ENCODE measurements at places on chromosomes 6 and 20.

- peak; percentile 34 for DNase-seq
Measured at GRCh38 chr6:68958327-68958726, 323.2 kb downstream of the ADGRB3 start.

- no peak for DNase-seq
Measured at GRCh38 chr6:122692807-122693580, 82.8 kb downstream of the PKIB start.

DNA sequence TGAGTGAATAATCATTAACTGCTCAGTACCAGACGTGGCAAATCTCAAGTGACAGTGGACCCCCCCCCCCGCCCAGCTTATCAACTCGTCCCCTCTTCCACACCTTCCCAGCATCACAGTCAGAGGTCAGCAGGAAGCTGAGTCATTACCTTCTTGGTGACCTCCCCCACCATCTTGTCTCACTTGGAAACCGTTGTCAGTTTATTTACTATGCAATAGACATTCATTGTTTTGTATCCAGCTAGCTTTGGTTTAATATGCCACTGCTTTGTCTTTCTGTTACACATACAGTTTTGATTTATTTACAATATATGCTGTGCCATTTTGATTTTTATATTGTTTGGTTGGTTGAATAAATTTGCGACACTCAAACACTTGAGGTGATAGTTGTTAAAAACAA, 158.1 kb downstream of the QKI start:
- no peak for DNase-seq

DNA sequence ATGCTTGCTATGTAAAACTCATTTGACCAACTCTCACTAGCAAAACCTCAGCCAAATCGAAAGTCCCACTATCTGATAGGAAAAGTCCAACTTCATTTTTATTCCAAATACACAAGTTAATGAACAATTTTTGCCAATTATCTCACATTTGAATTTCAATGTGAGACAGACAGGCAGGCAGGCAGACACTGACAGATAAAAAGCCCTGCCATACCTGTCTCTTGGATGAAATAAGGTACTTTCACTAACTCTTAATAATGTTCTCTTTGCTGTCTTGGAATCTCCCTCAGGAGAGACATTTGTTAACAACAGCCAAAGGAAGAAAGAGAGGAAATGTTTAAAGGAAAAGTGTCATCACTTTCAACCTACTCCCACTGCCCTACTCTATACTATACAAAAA, 82.0 kb downstream of the RNGTT start:
- DNase-seq = no peak

GRCh38 chr20:63431944-63432343, 40.5 kb downstream of the KCNQ2 start:
- DNase-seq = no peak

DNA sequence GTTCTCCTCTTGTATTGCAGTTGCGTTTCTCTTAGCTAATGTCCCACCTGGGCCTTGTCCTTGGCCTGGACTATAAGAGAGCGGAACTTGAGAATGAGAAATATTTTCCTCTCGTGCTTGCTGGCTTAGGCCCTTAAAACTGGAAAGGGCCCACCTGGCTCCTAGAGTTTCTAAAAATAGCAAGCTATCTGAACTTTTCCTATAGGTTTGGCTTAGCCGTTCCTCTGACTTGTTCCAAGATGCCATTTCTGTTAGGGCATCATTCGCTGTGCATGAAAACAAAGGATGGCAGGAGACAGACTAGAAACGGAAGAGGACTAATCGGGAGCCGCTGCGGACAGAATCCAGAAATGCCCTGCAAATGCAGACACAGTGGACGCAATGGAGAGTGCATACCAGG, 4.5 kb downstream of the RIPOR3 start:
- no peak for DNase-seq

DNA sequence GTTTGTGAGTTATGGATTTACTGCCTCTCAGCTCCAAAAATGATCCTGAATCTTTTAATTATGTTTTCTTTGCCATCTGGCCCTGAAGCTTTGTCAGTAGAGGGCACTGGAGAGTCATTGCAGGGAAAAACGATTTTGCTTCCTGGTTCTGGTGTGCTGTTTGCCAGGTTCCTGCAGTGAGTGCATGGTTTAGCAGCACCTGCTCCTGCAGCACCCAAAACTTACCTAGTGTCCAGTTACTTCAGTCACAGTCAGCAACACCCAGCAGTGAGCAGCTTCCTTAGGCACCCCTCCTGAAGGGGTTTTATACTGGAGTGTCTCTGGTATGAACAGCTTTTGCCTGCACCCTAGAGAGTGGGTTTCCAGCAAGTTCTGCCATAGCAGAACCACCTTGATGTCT, 6.0 kb upstream of the TRIM26 start:
- peak; percentile 64 for DNase-seq

- no peak for DNase-seq
Measured at GRCh38 chr20:52981051-52981450, 8.9 kb downstream of the TSHZ2 start.

GRCh38 chr20:11156922-11157321, 483.1 kb upstream of the JAG1 start:
- DNase-seq = no peak

GRCh38 chr6:109186012-109186411, 90.7 kb downstream of the CEP57L1 start:
- no peak for DNase-seq

DNA sequence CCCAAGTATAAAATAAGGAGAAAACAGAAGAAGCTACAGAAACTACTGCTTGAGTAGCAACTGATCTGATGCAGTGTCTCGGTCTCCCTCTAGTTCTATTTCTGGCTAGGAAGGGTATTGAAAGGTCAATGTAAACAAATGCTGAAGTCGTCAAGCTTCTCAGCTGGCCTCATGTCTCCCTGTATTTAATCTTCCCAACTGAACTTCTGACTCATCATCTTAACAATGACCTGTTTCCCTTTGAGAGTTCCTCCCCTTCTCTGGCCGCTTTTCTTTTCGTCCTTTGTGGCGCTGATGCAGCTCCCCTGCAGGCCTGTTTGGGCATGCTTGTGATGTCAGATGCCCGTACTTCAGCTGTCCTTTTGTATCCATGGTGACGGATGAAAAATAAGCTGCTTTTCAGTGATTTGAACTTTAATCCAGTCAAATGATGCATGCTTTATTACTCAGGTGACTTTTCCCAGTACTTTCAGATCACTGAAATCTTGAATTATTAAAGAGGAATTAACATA, 7.8 kb upstream of the LCA5 start:
- peak; percentile 97 for DNase-seq

DNA sequence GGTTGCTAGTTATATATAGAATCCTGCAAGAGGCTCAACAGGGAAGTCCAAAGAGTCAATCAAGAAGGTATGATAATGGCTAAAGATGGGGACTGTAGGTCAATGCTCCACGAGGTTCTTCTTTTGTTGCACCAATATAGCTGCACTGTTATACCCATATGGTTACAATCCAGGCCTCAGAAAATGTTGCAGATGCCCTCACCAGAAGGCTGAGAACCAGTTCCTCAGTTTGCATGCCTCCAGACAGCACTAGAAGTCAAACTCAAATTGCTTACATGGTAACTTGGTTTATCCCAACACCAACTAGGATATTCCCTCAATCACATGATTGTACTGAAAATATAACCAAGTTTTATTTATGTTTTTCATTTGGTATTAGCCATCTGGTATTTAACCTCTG, 12.1 kb downstream of the EEF1A1 start:
- DNase-seq = no peak

- DNase-seq = no peak
Measured at GRCh38 chr20:2585811-2586210, 49.4 kb downstream of the TMC2 start.

DNA sequence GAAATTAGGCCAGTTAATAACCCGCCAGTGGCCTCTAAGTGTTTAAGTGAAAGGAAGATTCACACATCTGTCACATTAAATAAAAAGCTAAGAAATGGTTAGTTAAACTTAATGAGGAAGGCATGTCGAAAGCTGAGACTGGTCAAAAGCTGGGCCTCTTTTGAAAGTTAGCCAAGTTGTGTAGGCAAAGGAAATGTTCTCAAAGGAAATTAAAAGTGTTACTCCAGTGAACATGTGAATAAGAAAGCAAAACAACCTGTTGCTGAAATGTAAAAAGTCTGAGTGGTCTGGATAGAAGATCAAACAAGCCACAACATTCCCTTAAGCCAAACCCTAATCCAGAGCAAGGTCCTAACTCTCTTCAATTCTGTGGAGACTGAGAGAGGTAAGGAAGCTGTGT, 10.9 kb upstream of the MTRF1L start:
- DNase-seq = no peak

DNA sequence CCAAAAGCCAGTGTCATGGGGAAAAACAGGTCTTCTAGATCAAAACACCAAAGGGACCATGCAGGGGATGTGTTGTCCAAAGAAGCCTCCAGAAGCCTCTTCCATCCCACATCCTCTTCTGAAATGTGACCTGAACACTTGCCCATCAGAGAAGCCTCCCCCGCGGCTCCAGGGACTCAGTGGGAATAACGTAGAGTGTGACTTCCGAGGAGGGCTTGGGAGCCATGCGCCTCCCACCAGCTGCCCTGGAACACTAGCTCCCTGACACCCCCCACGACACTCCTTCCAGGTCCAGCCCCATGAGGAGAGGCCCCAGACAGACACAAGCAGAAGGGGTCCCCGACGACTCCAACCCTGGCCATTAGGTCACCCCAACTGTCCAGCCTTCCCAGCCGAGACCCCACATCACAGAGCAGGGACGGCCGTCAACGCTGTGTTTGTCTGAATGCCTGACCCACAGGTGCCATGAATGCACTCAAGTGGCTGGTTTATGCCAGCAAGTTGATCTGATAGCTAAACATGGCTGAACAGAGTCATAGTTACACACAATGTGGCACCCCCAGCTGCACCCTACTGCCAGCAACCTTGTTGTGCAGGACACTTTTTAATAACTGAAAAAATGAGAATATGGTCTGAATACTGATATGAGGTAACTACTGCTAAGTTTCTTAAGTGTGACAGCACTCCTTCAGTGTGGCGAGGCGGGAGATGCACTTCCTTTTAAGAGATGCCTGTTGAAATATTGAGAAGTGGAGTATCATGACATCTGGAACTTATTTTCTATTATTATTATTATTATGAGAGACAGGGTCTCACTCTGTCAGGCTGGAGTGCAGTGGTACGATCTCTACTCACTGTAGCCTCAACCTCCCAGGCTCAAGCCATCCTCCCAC, 58.0 kb downstream of the GINS1 start:
- no peak for DNase-seq

- no peak for DNase-seq
Measured at GRCh38 chr6:26539071-26539615, 977 bp downstream of the HMGN4 start.

DNA sequence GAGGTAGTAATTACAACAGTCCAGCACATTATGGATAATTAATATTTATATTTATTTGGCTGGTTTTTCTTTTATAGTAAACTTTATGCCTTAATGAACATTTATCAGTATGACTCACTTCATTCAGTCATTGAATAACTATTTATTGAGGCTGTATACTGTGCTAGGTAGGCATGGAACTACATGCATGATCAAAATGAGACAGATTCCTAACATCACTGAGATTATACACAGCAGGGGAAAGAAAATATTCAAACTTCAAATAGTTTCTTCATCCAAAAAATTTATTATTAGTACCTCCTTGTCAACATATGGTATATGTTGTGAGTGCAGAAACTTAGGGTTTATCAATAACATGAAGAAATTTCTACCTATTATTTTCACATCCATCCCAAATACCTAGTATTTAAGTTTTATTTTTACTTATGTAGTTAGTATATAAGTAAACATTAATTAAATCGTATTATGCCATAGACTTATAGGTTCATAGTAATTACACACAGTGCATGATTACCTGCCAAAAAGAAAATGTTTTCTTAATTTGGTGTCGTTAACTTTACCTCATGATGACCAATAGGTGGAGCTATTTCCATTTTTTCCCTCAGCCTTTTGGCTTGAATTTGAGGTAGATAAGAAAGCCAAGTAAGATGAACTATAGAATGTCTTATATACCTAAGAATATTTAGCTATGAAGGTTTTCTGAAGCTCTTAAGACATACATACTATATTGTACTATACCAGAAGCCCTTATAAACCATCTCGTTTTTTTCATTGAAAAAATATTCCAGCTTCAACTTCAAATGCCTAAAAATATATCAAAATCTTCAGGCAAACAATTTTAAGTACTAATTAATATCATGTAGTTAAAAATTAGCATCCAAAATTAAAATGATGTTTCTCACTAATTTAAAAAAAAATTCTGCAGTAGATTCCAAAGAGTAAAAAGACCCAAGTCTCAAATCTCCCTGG, 12.5 kb upstream of the TMEM30A start:
- DNase-seq = peak; percentile 66

- no peak for DNase-seq
Measured at GRCh38 chr6:158004701-158005095, 23.0 kb downstream of the SYNJ2 start.

DNA sequence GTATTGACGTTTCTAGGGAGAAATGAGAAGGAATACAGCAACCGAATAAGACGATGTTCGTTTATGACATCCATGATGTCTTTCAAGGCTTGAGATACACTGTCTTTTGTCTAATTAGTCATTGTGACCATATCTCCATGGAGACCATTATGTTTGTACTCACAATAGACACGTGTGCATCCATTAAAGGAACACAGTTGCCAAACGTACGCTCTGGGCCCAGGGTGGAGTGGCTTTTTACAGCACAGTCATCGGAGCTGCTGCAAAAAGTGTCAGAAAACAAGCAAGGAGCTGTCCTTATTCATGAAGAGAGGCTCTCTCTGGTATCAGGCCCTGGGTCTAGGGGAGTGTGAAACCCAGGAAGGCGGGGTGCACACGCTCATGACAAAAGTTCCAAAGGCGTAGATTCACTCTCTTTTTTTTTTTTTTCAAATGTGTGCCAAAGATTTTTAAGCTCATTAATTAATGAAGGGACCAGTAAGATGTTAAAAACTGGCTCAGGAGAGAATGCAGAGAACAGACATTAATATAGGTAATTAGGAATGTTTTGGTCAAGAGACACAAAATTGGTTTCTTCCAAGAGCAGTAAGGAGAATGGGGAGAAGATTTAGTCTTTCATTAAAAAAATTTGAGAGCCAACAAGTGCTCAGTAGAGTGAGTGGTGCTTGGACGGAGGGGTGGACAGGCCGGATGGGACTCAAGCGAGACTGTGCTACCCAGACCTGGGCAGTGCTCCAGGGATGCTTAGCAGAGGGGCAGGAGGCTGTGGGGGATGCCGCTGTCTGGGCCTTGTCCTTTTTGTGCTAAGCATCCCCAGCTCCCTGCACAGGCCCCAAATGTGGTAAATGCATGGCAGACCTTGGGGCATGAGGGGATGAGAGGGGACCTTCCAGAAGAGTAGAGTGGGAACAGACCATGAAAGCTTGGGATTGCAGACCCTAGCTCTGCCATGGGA, 34.9 kb upstream of the GTSF1L start:
- DNase-seq = no peak

DNA sequence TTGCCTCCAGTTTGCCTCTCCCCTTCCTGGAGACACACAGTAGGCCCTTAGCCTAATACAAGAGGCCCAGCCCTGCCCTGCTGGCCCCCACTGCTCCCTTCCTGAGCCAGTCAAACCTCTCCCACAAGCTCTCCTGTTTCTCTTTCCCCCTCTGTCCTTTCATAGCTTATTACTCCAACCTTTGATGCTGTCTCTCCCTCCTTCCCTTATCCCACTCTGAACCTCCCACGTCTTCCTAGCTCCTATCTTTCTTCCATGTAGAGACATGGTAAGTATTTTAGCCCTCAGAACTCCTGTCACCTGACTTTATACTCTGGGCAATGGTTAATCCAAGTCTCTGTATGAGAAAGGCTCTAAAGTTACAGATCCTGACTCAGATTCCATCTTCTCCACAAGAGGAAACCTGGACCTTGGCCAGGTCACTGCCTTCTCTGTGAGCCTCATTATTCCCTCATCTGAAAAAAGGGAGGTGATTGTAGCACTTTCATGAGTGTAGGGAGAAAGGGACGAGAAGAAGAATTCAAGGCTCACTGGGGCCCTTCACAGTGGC, 6.7 kb downstream of the TGIF2 start:
- DNase-seq = no peak

All from common myeloid progenitor, CD34-positive (primary cell).